Central memory CD4-positive, alpha-beta T cell (primary cell): ENCODE measurements at places on chromosomes 13 and 19.

- peak; percentile 60 for DNase-seq
Measured at GRCh38 chr19:3108775-3109174, 14.6 kb downstream of the GNA11 start.

- no peak for DNase-seq
Measured at GRCh38 chr19:10291554-10292205, 1.9 kb downstream of the ICAM5 start.

DNA sequence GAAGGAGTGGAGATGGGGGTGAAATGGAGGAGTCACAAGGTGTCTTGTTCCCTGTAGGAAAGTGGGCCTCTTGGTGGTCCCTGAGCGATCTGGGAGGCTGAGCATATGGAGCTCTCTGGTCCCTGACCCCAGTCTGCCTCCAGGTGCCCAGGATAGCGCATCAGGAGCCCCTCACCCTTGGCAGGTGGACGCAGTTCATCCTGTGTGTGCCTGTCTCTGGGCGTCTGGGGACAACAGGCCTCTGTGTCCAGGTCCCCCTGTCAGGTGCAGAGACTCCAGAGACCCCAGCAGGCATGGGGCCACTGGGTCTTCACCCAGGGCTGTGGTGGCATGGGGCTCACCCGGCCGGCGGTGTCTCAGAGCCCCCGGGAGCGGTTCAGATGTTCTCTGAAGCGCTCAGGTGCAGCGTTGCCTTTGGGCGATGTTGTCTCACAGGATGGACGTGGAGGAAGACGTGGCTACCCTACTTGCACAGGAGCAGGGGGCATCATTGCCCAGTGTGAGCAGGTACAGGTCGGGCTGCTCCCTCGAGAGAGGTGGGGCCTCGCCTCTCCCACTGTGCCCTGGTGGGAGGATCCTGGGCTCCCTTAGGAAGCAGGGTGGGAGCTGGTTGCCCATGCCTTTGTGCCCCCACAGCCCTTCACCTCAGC lies 58.1 kb upstream of the TPM4 start:
- no peak for DNase-seq

GRCh38 chr13:99737481-99738245 lies 233.9 kb downstream of the ZIC5 start:
- no peak for DNase-seq

GRCh38 chr19:31264041-31264778 lies 85.0 kb downstream of the TSHZ3 start:
- DNase-seq, result no peak

- no peak for DNase-seq
Measured at GRCh38 chr13:73284081-73284874, 225.5 kb downstream of the KLF5 start.

- DNase-seq, result no peak
Measured at GRCh38 chr19:49151267-49152118, 3.7 kb downstream of the HRC start.

GRCh38 chr13:99015606-99016490 lies 38.0 kb upstream of the DOCK9 start:
- peak; percentile 12 for DNase-seq

- peak; percentile 77 for DNase-seq
Measured at GRCh38 chr19:47158879-47159503, 28.4 kb downstream of the SAE1 start.

GRCh38 chr19:54470991-54471782 lies 1.9 kb downstream of the CDC42EP5 start:
- DNase-seq, result no peak

DNA sequence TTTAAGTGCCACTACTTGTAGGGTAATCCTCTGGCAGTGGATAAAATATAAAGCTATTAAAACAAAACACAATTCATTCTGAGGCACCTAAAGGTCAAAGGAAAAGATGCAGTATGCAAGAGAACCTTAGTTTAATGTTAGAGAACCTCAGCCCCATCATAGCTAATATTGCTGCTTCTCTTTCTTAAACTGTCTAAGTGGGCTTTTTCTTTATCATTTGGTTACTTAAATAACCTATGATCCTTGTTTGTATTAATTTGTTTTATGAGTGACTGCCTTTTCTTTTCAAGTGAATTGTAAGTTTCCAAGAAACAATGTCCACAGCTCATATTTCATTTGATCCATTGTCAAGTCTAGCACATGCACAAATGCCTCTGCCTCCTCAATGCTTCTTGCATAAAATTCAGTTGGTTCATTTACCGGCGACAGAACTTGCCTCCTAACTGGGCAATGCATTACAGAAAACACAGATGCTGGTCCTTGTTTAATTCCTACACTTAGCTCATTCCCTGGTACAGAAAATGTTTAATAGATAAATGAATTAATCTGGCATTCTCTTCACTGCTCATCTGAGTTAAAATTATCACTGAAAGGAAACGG lies 1049.8 kb downstream of the OLFM4 start:
- DNase-seq, result no peak

DNA sequence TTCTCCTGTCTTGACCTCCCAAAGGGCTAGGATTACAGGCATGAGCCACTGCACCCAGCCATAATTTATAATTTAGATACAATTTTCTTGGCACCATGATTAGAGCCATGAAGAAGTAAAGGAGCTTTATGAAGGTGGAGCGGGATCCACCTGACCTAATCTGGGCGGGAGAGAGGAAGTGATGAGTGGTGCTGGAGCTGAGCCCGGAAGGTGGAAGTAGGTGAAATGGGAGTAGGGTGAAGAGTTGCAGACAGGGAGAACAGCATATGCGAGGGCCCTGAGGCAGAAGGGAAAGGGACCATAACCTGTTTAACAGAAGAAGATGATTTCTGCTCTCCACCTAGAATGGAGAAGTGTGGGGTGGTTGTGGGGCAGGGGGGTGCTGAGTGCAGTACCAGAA lies 4.2 kb downstream of the BLOC1S3 start:
- DNase-seq, result no peak

- no peak for DNase-seq
Measured at GRCh38 chr19:8113017-8113416, 36.4 kb downstream of the FBN3 start.
